ENCODE measurements at places on chromosomes 5 and 9.

- DNase-seq, result no peak
Observed at GRCh38 chr5:172145870-172146747, 41.9 kb downstream of the STK10 start.

DNA sequence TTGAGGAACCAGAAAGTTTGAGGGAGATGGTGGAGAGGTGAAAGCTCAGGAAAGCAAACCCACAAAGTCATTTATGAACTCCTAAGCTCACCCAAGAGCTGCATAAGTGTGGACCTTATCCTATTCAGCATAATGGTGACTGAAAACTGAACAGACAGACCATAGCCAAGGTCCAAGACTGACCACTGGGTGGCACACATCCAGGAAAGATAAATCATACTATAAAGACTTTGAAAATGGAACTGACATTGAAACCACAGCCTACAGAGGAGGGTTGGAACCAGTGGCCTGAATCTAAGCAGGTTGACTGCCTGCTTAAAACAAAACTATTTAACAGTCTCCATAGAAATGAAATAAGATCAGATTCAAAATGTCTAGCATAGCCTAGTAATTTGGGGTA, 121.0 kb upstream of the RGS7BP start:
- DNase-seq, result no peak

GRCh38 chr5:72501488-72501887, 5.7 kb downstream of the ZNF366 start:
- no peak for DNase-seq

- DNase-seq, result no peak
Observed at GRCh38 chr9:95505717-95506427, 10.9 kb downstream of the PTCH1 start.

DNA sequence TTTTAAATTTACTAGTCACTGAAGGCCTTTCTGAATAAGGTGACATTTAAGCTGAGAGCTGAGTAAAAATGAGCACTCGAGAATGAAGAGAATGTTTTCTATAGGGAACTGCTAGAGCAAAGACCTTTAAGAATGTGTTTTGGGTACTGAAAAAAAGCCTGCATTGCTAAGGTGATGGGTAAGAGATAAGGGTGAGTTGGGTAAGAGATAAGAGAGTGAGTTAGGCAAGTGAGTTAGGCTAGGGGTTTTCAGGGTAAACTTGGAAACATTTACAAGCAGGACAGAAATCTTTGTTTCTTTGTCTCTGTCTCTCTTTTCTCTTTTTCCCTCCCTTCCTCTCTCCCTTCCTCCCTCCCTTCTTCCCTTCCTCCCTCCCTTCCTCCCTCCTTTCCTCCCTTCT, 5.6 kb downstream of the RAD23B start:
- DNase-seq, result no peak

GRCh38 chr9:130220352-130220751, 45.2 kb upstream of the HMCN2 start:
- no peak for DNase-seq

DNA sequence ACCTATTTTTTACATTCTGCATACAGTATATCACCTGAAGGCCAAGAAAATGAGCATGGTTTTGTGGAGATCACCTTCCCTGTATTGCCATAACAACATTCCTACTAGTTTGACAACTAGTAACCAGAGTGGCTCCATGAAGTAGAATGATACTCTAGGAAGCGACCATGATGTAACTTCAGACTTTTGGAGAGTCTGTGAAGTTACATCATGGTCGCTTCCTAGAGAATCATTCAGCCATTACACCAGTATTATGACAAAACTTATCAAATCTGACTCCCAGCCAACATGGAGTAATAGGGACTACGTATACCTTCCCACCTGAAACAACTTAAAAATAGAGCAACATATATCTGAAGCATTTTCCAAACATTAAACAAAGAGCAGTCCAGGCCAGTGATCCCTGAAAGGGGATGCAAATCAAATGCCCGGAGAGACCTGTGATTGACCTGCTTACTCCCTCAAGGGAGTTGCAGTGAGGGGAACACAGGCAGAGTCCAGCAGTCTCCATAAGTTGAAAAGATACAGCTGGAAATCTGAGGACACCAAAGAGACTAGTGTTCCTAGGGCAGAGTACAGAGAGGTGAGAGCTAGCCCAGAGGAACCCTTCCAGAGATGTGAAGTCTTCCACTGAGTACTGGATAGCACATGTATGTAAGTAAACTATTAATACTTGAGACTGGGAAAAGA, 7.8 kb downstream of the ECM2 start:
- no peak for DNase-seq

GRCh38 chr5:155466851-155467250, 453.3 kb downstream of the KIF4B start:
- DNase-seq, result no peak

DNA sequence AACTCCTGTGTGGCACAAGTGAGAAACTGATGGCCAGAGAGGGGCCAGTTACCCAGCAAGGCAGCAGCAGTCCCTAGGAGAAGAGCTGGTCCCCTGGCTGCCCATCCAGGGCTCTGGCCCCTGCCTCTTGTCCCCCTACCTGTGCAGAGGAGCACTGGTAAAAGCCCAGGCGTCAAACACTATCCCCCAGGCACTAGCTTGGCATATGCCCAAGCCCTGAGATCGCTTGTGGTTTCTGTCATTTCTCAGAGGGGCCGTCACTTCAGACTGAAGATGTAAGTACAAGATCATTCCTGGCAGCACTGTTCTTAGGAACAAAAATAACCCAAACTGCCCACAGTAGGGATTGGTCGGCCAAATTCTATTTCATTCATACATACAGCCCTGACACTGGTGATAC, 53.9 kb downstream of the COL15A1 start:
- no peak for DNase-seq

GRCh38 chr9:126230692-126231091, 95.9 kb upstream of the MVB12B start:
- no peak for DNase-seq

GRCh38 chr5:151451626-151452520, 4.5 kb downstream of the SLC36A1 start:
- DNase-seq, result no peak

DNA sequence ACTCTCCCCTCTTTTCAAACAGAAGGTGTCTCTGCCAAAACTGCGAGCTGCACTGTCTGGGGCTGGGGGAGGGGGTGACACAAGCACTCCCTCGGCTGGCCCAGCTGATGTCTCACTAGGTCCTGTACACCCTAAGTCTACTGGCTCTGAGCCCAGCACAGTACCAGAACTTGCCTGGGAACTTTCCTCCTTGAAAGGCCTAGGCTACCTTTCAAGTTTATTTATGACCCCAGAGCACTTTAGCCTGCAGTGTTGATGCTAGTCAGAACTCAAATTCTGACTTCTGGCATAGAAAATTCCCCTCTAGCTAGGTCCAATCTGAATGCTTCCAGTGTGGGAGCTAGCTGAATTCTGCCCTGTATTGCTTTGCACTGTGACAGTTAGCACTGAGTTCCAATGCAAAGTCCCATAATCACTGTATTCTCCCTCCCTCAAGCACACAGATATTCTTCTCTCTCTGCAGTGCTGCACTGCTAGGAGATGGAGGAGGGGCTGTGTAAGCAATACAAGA, 10.5 kb downstream of the LURAP1L start:
- no peak for DNase-seq

GRCh38 chr9:107712390-107712789, 222.8 kb upstream of the KLF4 start:
- DNase-seq, result no peak

DNA sequence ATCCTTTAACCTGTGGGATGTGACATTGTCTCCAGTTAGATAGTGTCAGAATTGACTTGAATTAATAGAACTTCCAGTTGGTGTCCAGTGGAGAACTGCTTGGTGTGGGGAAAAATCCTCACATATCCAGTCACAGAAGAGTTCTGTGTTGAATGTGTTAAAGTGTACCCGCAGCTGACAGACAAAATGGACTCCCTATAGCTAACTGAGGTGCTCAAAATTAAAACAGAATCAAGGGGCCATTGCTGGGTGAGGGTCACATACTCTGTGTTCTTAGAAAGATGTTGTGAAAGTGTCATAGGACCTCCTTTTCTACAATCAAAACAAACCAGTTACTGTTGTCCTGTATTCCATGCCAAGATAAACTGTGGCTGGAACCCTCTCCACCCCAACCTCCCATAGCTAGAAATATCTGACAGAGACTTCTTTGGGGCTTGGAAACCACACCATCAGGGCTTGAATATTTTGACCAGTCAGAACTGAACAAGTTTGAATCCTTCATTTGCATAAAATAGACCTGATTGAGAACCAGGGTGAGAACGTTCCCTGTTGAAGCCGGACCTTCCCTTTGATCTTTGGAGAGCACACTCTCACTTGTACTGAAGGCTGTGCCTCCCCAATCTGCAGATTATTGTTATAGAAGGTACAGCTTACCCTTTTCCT, 164.0 kb upstream of the ZNF608 start:
- DNase-seq, result no peak

GRCh38 chr9:11366585-11367129, 753.9 kb upstream of the PTPRD start:
- DNase-seq, result no peak

- no peak for DNase-seq
Observed at GRCh38 chr5:127799293-127799905, 96.2 kb downstream of the CCDC192 start.

GRCh38 chr9:127122176-127123063, at the start of gene ANGPTL2:
ANGPTL2 (minus strand) TSS chr9:127122635; CDS start chr9:127108731, 13,904 bp downstream.
- DNase-seq, result no peak

- no peak for DNase-seq
Observed at GRCh38 chr5:142810743-142811290, 40.6 kb downstream of the ARHGAP26 start.

- DNase-seq, result no peak
Observed at GRCh38 chr9:114321759-114322158, 1.1 kb upstream of the ORM1 start.

DNA sequence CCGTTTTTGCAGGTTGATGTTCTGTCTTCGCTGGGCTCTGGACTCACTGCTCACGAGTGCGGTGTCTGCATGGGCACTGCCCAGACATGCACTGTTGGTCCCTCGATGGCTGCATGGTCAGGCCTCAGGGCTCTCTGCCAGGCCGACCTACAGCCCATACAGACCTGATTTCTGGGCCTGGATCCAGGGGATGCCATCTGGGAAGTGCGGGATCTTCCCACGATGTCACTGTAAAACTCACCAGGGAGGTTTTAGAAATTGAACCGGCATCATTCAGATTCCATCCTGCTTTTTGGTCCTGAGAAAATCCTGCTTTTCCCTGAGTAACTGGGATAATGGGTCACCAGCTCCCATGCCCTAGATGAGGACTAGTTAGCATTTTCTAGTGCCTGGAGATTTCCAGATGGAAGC, 9.1 kb downstream of the S1PR3 start:
- DNase-seq, result no peak

DNA sequence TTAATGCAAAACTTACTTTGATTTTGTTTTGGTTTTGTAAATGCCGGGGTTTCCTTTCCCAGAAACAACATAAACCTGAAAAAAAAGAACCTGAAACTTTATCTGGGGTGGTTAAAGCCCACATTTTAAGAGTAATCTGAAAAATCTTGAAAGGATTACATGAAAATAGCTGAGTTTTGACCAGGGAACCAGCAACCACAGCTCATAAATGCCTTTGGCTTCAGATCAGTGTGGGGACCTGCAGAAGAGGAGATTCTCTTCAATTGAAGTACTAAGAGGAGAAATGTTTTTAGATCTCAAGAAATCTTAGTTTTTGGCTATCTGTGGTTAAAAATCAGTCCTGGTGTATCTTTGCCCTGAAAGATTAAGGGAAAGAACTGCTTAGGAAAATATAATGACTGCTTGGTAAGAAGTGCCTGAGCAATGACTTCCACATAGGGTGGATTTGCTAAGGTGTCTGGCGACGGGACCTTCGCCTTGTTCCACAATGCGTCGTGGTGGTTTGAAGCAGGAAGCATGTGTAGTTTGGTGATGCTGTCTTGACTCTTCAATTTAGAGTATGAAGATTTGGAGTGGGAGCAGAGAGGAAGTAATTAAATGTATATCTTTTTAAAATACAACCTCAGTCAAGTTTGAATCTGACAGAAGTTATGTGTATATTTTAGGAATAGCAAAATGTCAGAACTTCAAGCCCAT, 186.5 kb downstream of the MAN2A1 start:
- no peak for DNase-seq

DNA sequence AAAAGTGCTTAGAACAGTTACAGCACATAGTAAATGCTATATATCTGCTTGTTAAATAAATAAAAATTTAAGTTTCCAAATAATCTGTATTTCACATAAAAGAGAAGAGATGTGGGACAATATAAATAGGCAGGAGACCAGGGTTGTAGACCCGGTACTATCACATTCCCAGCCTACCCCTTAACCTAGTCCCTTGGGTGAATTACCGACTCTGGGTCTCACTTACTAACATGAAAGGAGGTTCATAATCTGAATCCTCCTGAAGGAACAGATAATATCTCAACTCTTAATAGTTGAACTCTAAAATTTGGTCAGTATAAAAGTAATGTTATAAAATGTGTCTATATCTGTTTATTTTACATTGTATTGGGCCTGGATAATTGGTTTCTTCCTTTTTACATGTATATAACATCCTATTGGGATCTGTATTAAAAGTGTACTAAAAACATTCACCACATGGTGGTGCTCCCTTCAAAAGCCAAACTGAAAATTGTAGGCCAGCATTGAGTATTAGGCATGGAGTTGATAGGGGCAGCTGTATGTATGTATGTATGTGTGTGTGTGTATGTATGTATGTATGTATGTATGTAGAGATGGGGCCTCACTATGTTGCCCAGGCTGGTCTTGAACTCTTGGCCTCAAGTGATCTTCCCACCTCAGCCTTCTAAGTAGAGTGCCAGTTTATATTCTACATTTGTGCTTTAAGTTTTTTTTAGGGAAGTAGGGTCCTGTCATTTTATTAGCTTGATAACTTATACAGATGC, 64.2 kb upstream of the ABL1 start:
- no peak for DNase-seq

GRCh38 chr9:130073373-130073772, 19.7 kb downstream of the GPR107 start:
- DNase-seq, result no peak

DNA sequence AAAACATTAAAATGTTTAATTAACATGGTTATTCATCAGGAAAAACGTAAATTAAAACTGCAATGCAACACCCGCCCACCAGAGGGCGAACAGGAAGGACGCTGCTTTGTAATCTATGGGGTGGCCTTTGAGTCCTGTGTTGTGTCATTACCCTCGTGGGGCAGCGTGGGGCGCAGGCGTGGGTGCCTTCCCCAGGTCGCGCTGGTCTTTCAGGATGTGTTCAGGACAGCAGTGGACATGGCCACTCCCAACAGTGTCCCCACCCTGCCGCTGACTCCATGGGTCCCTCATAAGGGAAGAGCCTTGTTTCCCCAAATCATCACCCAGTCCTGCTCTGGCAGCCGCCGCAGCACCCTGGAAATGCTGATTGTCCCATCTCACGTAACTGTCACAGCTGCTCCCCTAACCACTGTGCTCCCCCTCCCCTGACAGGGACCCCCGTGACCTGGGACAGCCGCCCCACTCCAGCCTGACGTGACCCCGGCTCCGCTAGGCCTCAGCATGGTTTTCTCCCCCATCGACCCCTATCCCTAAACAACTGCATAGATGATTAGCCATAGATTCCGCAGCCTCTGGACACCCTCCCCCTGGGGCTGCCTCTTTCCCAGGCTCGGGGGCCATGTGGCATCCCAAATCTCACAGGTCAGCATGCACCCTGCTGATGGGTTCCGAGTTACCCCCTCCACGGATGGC, 36.4 kb downstream of the GLT6D1 start:
- peak; percentile 50 for DNase-seq

- DNase-seq, result no peak
Observed at GRCh38 chr5:24535646-24536045, 109.1 kb downstream of the CDH10 start.

All from activated T-cell treated with anti-CD3 and anti-CD28 coated beads for 4 hours (primary cell).